ENCODE measurements at places on chromosomes 3 and 15.

- DNase-seq = no peak
Measured at GRCh38 chr3:14351617-14352001, 50.8 kb upstream of the SLC6A6 start.

- DNase-seq = no peak
Measured at GRCh38 chr3:56001537-56001936, 466.7 kb downstream of the ERC2 start.

DNA sequence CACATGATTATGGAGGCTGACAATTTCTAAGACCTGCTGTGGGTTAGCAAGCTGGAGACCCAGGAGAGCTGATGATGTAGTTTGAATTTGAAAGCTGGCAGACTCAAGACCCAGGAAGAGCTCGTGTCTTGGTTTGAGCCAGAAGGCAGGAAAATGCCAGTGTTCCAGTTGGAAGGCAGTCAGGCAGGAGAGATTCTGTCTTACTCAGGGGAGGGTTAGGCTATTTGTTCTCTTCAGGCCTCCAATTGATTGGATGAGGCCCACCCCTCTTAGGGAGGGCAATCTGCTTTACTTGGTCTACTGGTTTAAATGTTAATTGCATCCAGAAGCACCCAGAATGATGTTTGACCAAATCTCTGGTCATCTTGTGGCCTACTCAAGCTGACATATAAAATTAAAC lies 40.4 kb upstream of the IGF2BP2 start:
- DNase-seq = no peak

- DNase-seq = no peak
Measured at GRCh38 chr15:69744391-69745162, 292.0 kb downstream of the RPLP1 start.

DNA sequence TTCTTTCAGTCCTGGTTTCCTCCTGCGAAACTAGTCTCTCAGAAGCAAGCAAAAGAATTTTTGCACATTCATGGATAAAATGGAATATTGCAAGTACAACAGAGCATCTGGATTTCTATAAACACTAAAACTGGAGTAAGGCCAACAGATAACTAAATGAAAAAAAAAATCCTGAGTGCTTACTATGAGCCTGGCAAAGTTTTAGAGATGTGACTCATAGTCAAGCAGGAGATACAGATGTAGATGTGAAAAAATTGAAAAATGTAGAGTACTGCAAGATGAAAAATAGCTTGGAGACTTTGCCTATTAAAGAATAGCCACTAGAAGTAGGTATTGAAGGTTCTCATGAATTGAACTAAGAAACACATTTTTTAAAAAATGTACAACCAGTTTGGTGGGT lies 397.4 kb downstream of the OTOL1 start:
- peak; percentile 30 for DNase-seq

DNA sequence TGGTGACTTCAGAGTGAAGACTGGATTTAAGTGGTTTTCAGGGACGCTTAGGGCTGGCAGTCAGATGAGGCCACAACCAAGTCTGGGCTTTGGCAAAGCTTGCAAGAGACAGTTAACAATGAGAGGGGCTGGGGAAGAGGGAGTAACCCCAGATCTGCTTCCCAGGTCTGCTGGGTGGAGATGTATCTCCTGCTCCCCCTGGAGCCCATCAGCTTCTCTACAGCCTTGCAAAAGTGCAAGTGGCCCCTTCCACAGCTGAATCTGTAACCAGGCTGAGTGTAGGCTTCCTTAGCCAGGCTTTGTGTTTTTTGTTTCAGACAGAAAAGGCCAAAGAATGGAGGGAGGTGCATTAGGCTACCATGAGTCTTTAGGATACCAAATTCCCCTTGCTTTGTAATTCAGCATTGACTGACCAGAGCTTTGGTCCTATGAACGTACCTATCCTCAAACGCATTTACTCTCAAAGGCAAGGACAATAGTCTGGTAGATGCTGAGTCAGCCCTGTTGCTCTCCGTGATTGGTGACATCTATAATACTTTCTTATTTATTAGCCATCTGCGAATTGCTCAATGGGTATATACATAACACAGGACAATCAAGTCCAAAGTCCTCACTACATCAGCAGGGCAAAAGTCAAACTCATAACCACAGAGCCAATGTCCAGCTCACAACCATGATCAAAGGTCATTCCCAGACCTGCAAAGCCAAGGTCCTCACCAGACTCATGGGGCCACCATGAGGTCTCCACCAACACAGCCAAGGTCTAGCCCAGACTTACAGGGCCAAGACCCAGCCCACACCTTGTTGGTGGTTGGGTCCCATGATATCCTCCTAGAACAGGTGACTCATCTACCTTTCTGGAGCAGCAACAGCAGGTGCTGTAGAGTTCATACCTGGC lies 17.1 kb downstream of the CCDC13 start:
- DNase-seq = peak; percentile 27

GRCh38 chr3:192892981-192893700 lies 24.5 kb downstream of the MB21D2 start:
- DNase-seq = peak; percentile 82

DNA sequence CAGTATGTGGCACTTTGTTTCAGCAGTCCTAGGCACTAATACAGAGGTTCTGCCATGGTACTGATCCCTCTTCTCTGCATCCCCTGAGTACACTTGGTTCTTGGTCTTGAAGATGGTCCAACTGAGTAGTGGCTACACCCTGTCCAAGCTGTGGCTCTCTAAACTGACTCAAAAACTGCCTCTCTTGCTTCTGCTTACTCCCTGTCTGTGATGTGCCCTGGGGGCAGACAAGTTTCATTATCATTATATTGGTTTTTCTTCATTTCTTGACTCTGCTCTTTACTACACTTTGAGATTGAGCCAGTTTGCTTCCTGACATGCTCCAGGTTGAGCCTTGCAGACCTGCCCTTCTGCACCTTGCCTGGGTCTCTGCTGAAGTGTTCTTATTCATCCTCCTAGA lies 18.9 kb upstream of the ST3GAL6 start:
- DNase-seq = peak; percentile 28

DNA sequence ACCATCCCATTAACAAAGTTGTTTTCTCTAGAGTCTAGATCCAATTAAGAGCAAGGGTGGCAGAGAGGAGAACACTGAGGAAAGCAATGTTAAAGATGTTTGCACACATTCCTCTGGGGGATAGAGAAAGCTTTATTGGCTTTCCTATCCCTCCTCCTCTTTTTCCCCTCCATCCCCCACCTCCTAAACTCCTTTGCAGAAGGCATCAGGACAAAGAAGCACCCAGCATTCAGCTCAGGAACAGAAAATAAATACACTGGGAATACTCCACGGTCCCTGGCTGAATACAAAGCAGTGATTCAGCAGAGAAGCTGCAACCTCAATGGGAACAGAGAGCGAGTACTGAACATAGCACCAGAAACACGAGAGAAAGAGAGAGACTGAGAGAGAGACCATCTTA lies 21.9 kb downstream of the LSAMP start:
- no peak for DNase-seq

GRCh38 chr15:74451322-74451721 lies 9.6 kb downstream of the UBL7 start:
- DNase-seq = no peak

- DNase-seq = no peak
Measured at GRCh38 chr15:57256939-57257338, 119.4 kb upstream of the CGNL1 start.

GRCh38 chr3:11566916-11567315 lies 76.8 kb downstream of the VGLL4 start:
- DNase-seq = no peak

DNA sequence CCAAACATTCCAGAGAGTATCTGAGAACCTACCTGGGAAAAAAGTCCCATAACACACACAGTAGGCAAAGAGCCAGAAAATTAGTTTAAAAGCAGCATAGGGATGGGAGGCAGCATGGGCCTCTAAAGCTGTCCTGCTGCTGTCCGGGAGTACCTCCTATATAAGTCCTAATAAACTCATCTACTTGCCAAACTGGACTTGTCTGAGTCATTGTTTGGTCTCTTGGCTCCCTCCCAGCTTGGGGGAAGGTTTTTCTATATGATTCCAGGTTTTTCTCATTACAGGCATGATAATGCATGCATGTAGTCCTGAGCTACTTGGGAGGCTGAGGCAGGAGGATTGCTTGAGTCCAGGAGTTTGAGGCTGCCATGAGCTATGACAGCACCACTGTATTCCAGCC lies 17.5 kb upstream of the HACD2 start:
- peak; percentile 95 for DNase-seq

DNA sequence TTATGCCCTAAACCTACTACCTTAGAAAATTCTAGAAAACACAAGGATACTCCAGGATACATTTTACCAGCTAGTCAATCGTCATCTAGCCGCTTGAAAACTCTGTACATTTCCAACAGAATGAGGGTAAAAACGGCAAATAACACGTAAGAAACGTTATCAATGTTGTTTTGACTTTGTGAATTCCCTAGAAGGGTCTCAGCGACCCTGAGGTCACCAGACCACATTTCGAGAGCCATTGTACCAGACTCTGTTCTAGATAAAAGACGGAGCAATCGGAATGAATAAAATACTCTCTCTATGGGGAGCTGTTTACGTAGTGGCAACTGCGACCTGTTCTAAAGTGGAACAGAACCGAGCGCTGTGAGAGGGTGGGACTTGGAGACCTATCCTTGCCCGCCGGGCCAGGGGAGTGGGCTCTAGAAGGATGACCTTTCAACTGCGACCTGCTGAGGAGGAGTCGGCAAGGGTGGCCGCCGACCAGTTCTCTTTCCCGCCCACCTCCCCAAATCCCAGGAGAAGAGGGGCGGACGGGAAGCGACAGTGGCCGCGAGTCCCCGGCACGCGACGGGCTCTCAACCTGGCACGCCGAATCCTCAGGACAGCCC lies 778 bp upstream of the AP4E1 start:
- DNase-seq = peak; percentile 39

GRCh38 chr15:44319385-44319784 lies 30.9 kb downstream of the GOLM2 start:
- no peak for DNase-seq

DNA sequence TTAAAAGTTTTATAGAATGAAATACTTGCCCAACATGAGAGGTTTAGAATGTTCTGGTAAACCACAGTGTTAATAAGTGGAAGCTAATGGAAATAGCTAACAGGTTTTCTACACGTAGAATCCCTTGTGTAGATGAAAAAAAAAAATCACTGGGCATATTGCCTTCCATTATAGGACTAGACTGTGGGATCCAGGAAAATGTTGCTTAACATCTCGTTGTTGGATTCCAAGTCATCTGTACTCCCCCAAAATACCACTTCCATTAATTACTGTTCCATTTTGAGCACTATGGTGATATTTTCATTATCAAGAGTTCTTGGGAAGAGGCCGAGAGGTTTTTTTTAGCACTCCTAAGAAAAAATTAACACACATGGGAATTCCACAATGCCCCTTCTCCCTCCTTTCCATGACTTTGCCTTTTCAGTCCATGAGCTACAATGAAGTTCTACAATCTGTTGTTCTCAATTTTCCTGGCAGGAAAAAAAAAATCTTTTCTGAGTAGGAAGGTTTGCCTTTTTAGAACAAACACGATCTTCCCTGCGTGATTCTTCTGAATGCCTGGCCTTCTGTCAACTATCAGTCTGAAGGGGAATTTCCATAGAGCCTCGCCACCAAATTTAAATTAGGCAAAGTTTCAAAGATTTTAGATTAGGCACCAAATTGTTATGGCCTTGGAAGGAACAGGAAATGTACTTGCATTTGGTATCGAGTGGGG lies 74.4 kb upstream of the CTDSPL start:
- no peak for DNase-seq

DNA sequence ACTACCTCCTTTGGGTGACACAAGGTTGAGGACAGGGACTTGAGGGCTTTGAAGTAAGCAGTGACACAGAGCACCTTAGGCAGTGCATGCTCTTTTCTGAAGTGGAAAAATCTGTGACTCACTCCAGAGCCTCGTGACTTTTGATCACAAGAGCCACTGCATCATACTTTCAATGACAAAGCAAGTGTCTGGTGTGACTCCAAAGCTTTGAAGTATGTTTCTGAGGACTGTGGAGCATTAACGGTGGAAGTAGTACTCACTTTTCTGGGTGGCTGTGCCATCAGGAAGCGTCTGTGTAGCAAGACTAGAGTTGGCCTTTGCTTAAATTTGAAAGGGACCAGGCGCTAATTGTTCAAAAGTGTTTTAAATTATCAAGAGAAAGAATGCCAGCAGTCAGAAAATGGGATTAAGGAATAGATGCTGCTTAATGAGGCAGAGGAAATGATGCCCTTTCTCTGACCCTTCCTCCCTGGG lies 210.7 kb upstream of the TRIM42 start:
- peak; percentile 77 for DNase-seq

GRCh38 chr3:77464111-77464688 lies 424.3 kb downstream of the ROBO2 start:
- no peak for DNase-seq

GRCh38 chr3:149120051-149120972 lies 9.1 kb upstream of the HPS3 start:
- DNase-seq = peak; percentile 70

GRCh38 chr3:61530355-61530754 lies 31.0 kb upstream of the PTPRG start:
- peak; percentile 62 for DNase-seq

DNA sequence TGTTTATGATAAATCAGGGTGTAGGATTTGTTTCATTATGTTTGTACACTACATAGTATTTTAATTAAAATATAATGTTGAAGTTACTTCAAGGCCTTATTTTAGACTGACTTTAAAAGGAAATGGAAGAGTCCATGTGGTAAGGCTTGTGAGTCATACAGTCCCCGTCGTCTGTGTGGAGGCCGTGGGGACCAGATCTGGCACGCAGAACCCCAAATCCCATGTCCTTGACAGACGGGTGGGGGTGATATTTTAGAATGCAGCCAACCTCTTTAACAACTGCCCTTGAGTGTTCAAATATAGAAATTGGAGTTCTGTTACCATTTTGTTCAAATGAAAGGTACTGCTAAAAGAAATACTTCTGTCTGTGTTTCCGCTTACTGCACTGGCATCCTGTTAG lies 35.8 kb downstream of the ABHD17C start:
- DNase-seq = no peak

DNA sequence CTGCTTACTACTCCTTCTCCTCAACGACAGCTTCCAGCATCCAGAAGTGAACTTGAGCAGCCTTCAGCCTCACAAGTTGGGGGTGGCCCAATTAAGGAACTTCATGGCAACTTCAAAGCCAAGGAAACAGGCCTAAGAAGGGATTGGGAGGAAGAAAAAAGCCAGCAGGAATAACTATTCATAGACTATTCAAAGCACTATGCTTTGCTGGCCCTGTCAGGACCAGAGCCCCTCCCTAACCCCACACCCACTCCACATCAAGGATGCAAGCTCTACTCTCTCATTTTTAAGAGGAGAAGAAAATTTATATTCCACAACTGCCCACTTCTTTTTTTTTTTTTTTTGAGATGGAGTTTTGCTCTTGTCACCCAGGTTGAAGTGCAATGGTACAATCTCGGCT lies 10.0 kb upstream of the PRKAR2A start:
- DNase-seq = no peak

All from epithelial cell of esophagus (primary cell).